ENCODE measurements at places on chromosomes 3 and 15.
A peak's percentile ranks its signal among the peaks of the same experiment; 100 is the strongest.

GRCh38 chr3:124137216-124137615 lies 145.3 kb upstream of the ROPN1 start:
- no peak for DNase-seq

- DNase-seq = no peak
Measured at GRCh38 chr15:68344600-68344999, 67.1 kb downstream of the FEM1B start.

DNA sequence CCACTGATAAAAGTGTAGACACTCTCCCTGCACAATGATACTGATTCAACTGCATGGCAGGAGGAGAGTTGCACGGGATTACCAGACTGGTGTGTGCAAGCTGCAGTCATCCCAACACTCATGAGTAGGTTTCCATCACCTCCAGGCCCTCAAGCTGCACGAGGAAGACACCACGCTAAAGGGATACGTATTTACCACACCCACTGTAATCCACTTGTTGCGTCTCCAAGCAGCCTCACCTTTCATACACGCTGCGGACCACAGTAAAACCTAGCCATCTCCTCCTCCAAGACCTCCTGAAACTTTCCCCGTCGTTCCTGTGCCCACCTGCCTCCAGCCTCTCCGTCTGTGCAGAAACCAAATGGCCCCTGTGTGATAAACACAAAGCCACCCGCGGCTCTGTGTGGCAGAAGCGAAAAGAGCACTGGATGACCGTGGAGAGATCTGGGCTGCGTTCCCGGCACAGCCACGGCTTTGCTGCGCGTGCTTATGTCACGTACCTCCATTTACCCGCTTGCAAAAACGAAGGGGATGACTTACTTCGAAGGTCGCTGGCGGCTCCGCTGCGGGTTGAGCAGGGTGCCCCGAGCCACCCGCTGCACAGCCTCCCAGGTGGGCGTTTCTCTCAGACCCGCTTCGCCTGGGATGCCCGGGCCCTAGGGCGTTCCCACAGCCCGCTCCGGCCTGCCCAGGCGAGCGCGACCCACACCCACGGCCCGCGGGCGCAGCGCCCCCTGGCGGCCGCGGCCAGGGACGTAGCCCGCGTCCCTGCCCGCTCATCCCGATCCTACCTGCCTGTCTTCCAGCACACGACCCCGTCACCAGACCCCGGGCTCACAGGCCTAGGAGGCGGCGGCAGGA lies 643 bp downstream of the ABCC5 start:
- DNase-seq = peak; percentile 73

DNA sequence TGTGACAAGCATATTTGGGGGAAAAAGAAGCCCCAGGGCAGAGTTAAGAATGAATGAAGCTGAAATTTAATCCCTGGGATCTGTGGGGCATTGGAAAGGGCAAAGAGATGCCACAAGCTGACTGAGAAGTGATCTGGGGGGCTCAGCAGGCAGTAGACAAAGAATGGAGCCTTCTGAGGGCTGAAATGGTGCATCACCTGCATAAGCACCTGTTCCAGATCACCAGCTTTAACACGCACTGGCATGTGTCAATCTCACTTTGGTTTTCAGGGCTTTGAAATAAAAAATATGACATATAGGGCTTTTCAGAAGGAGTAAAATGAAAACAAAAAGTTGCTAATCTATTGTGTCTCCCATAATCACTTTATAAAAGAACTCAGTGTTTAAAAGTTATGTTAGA lies 210.8 kb upstream of the ARHGEF26 start:
- no peak for DNase-seq

DNA sequence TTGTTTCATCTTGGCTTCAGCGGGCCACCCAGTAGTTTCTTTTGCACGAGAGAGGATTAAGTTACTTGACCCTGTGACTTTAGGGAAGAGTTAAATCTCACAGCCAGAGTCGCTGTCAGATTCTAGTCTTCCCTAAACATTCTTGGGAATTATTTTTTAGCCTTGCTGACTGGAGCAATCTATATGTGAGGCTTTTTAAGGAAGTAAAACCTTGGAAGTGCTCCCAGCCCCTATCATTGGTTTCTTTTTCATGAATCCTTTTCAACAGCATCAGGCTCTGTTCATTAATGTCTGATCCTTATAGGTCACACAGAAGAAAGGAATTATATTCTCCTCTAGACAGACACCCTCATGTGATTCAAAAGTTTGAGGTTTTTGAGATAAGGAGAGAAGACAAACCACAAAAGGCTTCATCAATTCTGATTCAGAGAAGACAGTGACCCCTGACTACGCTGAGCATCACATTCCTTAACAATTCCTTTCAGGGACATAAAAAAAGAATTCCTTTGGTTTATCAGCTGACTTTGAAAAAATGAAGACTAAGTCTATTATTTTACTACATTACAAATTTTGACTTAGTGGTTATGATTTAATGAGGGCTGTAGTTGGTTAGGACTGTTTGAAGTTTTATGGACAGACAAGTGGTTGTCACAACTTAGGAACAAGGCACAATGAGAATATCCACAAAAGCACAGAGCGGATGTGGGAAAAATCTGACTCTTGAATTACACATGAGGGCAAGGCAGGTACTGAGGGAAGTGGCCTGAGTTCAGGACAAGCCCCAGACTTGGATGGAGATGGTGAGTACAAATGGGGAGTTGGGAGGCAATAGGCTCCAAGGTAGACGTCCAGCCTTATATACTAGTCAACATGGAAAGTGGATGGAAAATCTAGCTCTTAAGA lies 171.1 kb upstream of the STT3B start:
- DNase-seq = no peak

DNA sequence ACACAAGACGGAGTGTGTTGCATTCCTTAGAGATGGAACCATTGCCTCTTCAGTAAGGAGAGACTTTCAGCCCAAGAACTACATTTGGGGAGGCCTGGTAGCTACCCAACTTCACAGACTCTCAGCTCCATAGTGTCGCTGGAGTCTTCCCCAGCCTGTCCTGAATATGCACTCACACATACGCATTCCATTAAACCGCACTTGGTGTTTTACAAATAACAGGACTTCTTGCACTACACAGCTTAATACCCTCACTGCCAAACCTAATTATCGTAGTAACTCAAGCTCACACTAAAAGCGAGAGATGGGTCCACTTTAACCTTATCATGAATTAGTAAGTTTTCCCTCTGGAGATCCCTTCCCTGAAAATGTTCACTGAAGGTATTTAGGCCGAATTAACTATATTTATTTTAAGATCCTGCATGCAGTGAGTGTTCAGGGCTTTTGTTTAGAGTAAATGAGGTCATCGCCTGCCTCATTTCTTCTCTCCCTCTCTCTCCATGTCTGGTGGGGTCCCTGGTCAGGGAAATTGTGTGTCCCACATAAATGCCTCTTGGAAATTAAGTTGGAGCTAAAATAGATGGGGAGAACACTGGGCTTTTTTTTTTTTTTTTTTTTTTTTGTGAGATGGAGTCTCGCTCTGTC lies 171.9 kb downstream of the FAM43A start:
- DNase-seq = no peak

DNA sequence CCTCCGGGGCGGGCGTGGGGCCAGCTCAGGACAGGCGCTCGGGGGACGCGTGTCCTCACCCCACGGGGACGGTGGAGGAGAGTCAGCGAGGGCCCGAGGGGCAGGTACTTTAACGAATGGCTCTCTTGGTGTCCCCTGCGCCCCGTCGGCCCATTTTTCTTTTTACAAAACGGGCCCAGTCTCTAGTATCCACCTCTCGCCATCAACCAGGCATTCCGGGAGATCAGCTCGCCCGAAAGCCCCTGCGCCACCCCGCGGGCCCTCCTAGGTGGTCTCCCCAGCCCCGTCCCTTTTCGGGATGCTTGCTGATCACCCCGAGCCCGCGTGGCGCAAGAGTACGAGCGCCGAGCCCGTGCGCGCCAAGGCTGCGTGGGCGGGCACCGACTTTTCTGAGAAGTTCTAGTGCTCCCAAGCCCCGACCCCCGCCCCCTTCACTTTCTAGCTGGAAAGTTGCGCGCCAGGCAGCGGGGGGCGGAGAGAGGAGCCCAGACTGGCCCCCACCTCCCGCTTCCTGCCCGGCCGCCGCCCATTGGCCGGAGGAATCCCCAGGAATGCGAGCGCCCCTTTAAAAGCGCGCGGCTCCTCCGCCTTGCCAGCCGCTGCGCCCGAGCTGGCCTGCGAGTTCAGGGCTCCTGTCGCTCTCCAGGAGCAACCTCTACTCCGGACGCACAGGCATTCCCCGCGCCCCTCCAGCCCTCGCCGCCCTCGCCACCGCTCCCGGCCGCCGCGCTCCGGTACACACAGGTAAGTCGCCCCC lies at the start of gene THBS1:
TSS of gene THBS1 (plus strand) at position 595 of the 757 bp plus-strand sequence. CDS start 779 bp downstream, outside the sequence.
- DNase-seq = peak; percentile 32

GRCh38 chr15:41606997-41607396 lies 48.0 kb downstream of the TYRO3 start:
- DNase-seq = no peak

DNA sequence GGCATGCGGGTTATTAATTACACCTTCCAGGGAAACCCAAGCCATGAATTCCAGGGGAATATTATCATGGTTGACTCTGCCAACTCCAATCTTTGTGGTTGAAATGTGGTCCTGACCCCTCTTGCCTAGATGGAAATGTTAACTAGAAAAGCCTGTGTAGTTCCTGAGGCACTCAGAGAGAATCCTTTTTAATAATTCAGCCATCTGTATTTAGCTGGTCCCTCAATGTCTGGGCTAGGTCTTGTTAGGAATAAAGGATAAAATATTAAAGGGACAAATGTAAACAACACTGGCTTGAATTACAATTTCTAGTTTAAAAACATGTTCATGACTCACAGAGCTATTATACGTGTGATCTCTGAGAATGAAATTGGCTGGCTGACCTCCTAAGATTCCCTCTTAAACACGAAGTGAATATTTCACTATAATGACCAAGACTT lies 435.2 kb upstream of the SUCLG2 start:
- DNase-seq = no peak

GRCh38 chr3:186966406-186966805 lies 36.1 kb downstream of the ST6GAL1 start:
- DNase-seq = no peak

GRCh38 chr3:151789853-151790463 lies 24.0 kb upstream of the AADAC start:
- no peak for DNase-seq

DNA sequence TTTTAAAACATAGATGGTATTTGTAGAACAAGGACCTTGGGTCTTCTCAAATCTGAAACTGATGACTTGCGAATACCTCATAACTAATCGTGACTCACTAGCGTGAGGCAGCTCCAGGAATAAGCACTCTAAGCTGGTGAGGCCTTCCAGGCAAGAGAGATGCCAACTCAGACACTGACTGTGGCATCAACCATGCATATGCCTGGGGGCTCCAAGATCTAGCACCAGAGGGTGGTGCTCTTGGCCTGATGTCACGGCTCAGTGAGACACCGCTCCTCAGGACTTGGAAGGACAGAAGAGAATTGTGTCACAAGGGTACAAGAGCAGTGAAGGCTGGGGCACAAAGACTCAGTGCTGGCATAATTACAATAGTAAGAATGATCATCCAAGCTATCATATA lies 125.0 kb upstream of the TRIM42 start:
- no peak for DNase-seq
